Right renal pelvis (tissue), 4 donors: ENCODE measurements at places on chromosomes 6 and 20.

DNA sequence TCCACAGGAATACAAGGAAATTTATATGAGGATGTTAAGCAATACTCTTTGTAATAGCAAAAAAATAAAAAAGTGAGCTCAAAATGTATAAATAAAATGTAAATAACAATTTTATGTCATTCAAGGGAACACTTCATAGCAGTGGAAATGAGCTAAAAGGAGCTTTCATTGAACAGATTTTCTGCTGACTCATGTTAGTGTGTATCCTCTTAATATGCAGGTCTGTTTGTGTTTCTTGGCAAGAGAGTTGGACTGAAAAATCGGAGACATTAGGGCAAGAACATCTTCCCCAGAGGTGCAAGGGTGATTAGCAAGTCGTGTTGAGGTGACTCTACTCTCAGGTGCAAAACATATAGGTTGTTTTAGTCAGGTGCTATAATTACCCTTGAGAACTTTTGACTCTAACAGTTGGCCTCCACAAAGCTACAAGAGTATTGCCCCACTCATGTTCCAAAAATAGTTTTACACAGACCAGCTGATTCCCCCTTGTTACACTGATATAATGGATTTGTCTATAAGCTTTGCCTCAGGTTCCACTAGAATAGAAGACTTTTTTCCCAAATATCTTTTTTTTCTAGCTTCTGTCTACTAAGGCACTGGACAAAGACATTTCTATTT is 702.9 kb downstream of the TENT5A start:
- no peak for DNase-seq

- peak; percentile 49 for DNase-seq
Measured at GRCh38 chr6:89035252-89036101, 45.1 kb upstream of the PNRC1 start.

GRCh38 chr20:14384416-14385175 is 47.2 kb upstream of the FLRT3 start:
- DNase-seq, result no peak

DNA sequence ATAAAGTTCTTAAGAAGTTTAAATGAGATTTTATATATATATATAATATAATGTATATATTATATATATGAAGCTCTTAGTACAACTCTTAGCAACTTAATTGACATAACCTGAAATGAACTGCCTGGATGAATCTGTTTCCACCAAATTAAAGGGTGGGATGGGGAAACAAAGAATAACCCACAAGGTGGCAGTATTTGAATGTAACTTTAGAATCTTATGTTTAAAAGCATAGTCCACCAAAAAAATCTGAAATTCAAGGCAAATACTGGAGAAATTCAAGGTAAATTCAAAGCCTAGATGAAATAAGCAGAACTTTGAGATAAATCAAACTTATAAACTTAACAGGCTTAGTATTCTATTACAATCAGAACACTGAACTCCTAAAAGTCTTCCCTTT is 4.4 kb upstream of the IBTK start:
- no peak for DNase-seq

DNA sequence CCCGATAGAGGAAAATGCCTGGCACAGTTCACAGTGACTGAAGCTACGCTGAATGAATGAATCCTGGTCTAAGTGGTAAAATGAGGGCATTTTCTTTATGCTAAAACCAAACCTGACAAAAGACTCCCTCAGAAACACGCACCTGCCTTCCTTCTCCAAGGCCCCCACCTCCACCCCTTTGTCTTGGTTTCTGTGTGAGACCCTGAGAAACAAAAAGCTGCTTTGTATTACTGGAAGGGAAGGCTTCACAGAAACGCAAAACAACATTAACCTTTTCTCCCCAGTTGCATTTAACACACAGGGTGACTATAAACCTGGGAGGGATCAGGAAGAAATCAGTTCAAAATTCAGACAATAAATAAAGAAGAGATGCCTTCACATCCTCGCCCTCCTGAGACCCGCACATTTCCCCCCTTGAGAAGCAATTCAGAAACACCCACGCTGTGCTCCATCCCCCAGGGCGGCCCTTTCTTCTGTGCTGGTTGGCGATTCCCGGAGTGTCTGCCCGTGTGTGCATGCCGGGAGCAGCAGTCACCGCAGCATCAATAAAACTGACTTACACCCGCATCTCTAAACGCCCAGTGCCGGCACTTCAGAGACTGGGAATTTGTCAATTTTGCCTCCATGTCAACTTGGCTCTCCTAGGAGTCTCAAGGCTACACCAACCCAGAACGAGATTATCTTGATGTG is 67.2 kb upstream of the TRAF3IP2 start:
- no peak for DNase-seq

DNA sequence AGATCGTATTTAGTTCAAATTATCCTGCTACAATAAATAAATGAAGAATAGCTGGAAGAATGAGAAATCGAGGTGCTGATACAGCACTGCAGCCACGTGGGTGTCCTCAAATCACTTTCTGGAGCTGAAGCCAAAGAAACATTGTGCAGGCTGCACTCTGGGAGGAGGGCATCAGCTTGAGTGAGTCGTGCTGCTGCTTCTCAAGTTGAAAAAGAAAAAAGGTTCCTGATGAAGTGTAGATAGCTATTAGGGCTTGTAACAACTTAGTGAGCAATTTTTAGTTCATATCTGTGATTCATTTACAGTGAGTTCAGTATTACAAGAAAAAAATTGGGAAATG is 40.5 kb downstream of the DSE start:
- no peak for DNase-seq

DNA sequence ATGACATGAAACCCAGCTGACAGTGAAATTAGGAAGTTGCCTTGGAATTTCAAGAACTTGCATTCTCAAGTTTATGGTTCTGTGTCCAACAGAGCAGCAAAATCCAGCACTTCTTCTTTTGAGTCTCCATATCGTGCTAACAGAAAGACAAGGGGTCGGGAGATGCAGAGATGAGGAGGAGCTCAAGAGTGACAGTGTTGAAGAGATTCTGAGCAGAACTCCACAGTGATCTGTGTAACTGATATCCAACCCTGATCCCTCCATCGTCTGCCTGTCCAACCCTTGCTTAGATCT is 21.2 kb upstream of the BTN1A1 start:
- DNase-seq, result no peak

- no peak for DNase-seq
Measured at GRCh38 chr6:17506531-17506930, 93.6 kb upstream of the FAM8A1 start.

GRCh38 chr6:30810813-30811339 is 66.5 kb upstream of the IER3 start:
- no peak for DNase-seq

DNA sequence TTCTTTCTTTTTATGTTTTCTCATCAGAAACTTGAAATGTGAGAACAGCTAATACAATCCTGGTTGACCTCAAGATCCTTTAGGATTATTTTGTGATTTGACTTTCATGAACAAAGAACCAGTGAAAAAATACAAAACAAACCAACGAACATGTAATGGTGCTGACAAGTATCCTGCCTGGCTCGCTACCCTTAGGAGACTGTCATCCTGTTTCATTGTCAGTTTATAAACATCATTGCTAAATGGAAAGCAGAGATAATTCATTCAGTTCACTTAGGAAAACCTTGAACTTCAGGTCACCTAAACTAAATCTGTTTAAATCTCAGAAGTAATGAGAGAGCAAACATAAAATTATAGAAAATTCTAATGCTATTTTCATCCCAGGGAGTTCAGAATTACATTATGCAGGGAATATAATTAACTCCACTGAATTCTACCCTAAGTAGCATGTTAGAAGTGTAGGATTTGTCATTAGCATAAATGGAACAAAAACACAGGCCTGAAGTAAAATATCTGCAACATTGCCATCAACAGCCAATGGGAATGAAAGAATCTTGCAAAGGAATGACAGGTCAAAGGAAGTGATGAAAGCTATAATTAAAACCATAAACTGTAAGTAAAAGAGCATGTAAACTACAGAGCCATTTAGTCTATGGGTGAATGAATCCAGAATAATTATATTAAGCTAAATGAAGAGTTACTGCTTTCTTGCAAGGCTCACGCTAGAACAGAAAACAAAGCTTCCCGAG is 401.2 kb upstream of the MANEA start:
- DNase-seq, result no peak

- no peak for DNase-seq
Measured at GRCh38 chr20:13117200-13117599, 103.9 kb upstream of the ISM1 start.

GRCh38 chr6:143159001-143159400 is 98.3 kb downstream of the AIG1 start:
- DNase-seq, result no peak

- no peak for DNase-seq
Measured at GRCh38 chr6:14113976-14114375, 3.6 kb upstream of the CD83 start.

GRCh38 chr6:160248538-160248937 is 10.1 kb downstream of the SLC22A2 start:
- no peak for DNase-seq

DNA sequence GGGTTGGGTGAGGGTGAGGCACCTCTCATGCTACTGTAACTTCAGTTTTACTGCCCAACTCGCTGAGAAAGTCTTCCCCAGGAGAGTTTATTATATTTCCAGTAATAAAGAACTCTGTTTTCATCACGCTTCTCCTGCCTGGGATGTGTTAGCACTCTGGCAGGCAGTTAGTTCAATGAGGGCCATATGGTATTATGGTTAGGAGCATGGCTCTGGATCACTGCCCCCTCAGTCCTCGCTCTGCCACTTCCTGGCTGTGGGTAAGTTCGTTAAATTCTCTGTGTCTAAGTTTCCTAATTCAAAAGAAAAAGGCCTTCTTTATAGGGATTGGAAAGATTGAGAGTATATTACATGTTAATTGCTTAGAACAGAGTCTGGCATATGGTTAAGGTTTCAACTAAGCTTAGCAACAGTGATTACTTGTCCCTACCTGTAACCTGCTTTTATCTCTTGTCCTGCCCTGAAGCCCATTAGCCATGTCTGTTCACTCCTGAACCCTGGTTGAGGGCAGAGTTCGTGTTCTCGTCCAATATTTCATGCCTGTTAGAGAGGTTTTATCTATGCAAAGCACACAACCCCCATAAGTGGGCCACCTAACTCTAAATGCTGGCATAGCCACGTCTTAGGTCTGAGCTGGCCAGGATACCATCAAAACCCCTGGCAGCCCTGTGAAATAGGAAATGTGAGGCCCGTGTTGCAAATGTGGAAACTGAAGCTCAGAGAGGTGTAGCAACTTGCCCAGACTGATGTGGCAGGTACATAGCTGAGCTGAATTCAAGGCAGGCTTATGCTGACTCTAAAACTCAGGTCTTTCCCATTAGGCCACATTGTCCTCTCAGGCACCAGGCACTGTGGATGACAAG is 342.5 kb upstream of the JARID2 start:
- no peak for DNase-seq

DNA sequence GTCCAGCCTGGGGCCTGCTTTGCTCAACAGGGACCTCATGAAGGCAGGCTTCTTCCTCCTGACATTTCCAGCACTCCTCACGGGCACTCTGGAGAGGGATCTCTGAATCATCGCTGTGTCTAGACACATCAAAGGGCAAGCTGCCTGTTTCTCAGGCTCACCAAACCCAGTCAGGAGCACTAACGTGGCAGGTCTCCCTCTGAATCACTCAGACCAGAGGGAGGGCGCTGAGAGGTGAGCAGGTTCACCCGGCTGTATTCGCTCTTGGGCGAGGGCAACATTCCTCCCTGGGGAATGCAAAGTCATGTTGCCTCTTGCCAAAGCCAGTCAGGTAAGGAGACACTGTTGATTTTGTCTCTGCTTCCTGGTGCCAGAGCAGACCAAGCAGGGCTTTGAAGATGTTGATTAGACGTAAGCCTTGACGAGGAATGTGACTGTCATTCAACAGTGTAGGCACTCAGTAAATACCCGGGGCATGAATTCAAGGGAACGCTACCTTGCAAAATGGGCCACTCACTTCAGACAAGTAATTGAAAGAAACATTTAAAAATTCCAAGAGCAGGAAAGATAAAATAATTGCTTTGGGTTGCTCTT is 50.1 kb downstream of the CYP24A1 start:
- no peak for DNase-seq

GRCh38 chr20:16475225-16475624 is 98.0 kb downstream of the KIF16B start:
- no peak for DNase-seq

DNA sequence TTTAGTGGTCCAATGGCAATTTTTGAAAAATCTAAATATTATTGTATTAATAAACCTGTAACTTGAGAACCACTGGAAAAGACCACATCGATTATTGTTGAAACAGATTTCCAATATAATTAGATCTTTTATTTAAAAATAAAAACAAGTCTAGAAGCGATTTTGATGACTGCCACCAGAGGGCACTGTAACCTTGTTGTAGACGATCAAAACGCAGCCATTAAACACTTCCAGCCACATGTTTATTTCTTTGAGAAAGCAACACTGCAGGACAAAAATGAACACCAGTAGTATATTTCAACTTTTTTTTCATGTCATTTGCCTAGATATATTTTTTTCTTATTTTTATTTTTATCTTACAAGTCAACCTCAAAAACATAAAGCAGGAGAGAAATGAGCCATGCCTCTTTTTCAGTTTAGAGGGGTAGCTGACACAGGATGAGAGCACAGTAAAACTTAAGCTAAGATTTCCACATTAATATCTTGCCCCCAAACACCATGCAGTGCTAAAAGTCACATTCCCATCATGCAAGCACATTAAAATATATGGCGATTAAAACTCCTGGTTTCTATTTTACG is 115.4 kb downstream of the OPRM1 start:
- DNase-seq, result no peak

GRCh38 chr6:15250187-15251168 is 4.6 kb downstream of the JARID2 start:
- no peak for DNase-seq

- no peak for DNase-seq
Measured at GRCh38 chr20:45433316-45433715, 17.4 kb downstream of the PIGT start.

DNA sequence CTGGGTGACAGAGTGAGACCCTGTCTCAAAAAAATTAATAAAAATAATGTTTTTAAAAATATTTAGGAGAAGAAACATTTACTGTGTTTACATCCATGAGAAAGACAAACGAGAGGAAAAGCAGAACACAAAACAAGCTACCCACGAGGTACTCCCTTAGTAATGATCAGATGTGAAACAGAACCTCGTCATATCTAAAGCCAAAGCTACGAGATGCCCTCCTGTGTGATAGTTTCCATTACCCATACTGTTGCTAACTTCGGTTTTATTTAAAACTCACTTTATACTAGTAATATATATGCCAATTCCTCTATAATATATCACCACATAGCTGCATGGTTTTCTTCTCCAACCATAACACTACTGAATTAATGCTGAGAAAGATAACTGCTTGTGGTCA is 21.1 kb downstream of the SUMO4 start:
- no peak for DNase-seq
